Skeletal muscle cell (primary cell): ENCODE measurements at places on chromosomes 3 and 15.

- no peak for DNase-seq
Measured at GRCh38 chr15:99850517-99850916, 117.3 kb upstream of the LYSMD4 start.

DNA sequence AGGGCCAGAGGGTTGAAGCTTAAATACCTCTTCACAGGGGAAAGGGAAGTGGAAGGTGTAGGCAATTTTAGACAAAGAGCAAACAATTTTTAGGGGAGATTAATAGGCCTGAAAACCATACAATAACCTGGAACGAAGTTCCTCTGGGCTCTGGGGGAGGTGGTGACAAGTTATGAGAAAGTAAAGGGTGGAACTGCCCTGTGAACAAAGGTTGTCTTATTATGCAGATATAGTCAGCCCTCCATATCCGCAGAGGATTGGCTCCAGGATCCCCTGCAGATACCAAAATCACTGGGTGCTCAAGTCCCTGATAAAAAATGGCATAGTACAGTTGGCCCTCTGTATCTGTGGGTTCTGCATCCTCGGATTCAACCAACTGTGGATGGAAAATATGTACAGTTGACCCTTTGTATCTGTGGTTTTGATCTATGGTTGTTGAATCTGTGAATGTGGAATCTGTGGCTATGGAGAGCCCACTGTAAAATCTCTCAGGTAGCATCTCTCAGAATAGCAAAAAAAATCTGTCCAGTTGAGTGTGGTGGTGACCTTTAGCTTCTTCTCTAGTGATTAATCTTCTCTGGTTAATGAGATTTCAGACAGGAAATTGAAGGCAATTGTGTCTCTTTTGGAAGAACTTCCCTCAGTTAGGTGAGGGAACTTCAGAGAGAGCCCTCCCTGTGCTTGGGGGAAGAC lies 40.2 kb downstream of the CLEC3B start:
- no peak for DNase-seq

- DNase-seq, result peak; percentile 36
Measured at GRCh38 chr3:100463002-100463401, 29.4 kb upstream of the TMEM45A start.

DNA sequence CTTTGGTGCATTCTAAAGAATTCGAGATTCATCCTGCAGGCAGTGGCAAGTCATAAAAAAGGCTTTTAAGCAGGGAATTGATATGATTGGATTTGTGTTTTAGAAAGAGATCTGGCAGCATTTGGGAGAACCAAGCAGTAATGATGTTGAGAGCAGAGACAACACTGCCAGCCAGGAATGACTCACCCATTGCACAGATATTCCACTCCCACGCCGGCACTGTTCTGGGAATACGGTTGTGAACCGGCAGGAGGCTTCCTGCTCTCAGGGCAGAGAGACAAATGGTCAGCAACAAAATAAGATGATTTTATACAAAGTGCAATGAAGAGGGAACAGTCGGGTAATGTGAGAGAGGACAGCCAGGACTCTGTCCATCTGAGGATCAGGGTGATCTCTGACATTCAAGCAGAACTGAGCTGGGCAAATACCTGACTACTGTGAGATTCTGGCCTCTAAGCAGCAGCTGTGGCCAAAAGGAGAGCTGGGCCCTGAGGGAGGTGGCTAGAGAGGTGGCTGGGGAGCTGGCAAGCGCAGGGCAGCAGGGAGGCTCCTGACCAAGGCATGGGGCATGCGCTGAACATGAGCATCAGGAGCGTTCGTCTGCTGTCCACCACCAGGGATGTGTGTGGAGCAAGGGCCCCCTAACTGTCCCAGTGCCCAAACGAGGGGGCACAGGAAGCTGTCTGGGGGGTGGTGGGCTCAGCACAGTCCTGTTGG lies 56.1 kb upstream of the PLXNA1 start:
- DNase-seq, result peak; percentile 82

- DNase-seq, result no peak
Measured at GRCh38 chr15:78922527-78922926, 22.3 kb downstream of the CTSH start.

GRCh38 chr3:28867836-28868235 lies 413.0 kb upstream of the RBMS3 start:
- DNase-seq, result peak; percentile 46

DNA sequence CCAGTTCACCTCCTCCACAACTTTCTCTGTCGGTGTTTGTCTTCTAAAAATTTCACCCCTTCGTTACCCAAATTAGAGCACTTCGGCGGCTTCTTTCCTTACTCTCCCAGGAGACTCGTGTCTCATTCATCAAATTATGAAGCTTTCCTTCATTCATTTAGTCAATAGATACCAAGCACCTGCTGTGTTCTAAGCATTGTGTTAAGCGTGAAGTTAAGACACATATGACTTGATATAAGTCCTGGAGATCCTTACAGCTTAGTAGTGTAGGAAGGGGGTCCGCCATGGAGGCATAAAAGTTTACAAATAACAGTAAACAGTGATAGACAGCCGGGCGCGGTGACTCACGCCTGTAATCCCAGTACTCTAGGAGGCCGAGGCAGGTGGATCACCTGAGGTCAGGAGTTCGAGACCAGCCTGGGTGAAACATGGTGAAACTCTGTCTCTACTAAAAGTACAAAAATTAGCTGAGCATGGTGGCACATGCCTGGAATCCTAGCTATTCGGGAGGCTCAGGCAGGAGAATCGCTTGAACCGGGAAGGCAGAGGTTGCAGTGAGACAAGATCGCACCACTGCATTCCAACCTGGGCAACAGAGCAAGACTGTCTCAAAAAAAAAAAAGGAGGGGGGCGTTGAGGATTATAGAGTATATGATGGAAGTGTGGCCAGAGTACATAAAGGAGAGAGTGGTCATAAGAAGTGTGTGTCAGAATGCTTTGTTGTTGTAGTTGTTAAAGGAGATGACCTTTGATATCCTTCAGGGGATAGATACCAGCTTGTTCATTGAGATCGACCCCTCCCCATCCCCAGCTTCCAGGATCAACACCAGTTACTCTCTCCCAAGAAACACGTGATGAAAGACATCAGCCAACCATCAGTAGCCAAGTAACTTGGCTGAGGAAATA lies 744 bp upstream of the CCDC32 start:
- no peak for DNase-seq

- no peak for DNase-seq
Measured at GRCh38 chr3:11671648-11672100, 28.0 kb upstream of the VGLL4 start.

DNA sequence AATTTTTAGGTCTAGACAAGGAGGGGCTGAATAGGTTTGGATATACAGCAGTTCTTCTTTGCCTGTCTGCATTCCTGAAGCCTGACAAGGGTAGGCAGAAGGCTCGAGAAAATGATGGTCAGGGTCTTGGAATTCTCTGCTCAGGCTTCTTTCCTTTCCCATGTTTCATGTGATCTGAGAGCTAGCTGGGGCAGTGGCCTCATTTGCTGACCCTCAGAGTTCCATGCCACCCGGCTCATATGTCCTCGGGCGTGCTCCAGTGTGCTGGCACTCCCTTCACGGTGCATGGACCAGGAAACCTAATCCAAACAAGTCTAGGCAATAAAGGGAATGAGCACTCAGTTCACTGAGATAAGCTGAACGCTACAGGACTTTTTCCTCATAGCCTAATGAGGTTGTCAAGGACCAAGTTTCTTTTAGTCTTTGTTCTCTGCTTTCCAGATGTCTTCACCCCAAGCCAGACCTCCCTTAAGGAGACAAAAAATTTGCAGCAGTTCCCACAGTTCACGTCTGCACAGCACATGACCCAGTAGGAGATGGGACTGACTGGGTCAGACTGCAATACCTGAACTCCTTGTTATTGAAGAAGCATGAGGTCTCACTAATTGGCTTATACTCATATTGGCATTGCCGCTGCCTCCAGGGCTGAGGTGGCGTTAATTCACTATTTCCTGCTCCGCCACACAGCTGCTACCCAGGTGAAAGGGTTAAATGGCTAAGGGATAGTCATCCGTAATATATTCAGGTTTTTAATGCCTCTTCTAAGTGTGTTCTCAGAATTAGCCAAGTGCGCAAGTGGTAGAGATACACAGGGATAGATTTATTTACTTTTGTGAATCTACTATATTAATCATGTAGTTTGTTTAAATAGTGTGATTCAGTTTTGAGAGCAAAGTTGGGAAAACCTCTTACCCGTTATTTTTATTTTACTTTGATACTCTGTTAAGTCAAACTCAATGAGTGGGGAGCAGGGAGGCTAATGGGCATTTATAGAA lies 15.3 kb upstream of the RTP4 start:
- no peak for DNase-seq

DNA sequence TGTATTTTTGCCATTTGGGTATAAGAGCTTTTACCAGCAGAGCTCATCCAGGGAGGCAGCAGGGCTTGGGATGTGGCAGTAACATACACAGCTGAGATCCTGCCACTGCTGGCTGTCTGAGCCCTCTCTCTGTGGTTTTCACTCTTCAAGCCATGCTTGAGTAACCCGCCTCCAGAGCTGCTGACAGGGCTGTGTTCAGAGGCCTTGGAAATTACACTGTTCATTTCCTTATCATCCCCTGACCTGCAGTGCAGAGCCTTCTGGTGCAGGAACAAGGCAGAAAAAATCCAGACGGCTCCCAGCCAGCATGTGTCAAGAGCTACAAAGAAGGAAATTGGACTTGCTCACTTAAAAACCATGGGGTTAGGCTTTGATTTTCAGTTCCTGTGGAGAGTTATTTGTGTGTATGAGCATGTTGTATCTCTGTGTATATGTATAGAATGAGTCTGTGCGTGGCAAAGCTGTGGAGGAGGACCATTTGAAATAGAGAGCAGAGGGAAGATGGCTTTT lies 47.0 kb downstream of the ZNF609 start:
- DNase-seq, result peak; percentile 69

GRCh38 chr3:29871087-29871486 lies 590.2 kb downstream of the RBMS3 start:
- no peak for DNase-seq

DNA sequence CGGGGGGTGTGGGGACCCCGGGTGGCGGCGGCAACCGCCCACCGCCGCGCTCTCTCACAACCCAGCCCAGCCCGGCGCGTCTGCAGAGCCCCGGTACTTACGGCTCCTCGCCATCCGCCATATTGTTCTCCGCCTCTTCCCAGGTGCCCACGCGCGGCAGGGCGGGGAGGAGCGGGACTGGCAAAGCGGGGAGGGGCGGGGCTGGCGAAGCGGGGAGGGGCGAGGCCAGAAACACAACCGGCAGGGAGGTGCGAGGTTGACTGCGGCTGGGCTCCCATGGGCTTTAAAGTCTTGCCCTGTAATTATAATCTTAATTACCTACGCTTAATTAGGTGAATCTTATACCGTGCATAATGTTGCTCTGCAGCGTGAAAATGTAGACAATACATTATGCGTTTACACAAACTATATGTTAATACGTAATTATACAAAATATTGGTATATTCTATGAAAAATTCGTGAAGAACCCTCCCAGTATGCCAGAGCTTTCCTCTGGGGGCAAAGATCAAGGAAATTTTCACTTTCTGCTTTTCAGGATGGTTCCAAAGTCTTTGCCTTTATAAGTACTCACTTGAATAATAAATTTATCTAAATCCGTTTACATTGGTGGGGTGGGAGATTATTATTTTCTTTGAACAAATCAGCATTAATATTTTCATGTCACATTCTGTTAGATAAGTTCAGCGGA lies at the start of gene UBA3:
UBA3 (minus strand) TSS at position 133 of the 688 bp plus-strand sequence; CDS start at position 121, 12 bp downstream.
- peak; percentile 47 for DNase-seq

GRCh38 chr15:60044636-60045270 lies 40.6 kb downstream of the FOXB1 start:
- no peak for DNase-seq

GRCh38 chr3:41148478-41148877 lies 50.8 kb upstream of the CTNNB1 start:
- DNase-seq, result no peak

- no peak for DNase-seq
Measured at GRCh38 chr3:10599444-10599843, 94.1 kb upstream of the ATP2B2 start.

GRCh38 chr3:112389961-112390360 lies 57.0 kb downstream of the CD200 start:
- DNase-seq, result no peak

DNA sequence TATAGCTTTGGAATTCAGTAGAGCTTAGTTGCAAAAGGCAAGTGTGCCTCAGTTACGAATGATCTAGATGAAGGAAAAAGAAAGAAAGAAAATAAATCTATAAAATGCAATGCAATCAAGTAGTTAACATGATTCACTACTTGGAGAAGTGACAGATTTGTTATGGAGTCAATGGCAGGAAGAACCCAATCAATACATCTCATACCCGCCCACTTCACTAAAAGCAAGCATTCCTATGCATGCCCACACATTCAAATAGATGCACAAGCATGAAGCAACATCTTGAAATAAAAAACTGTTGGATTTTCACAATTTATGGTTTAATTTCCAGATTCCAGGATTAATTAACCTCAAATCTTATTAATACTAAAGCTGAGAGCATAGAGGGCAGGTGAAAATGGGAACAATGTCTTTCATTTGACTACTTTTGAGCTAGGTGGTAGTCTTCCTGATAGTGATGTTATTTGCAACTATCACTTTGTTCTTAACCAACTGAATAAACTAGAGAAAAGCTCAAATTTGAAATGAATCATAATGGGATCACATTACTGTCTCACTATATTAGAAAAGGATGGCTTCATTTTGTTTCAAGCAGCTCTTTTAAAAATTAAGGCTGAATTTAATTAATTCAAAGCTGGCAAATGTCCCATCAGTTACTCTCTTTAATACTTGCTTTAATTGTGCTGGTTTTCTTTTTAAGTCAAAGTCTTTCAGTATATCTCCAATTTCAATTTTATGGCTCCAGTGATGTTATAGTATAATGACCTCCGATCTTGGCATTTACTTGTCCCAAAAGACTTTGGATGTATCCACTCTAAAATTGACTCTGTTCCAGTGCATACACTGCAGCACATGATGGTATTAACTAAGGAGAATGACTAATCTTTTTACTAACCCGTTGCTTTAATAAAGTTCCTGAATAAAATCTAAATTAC lies 46.7 kb upstream of the CCDC50 start:
- peak; percentile 55 for DNase-seq

DNA sequence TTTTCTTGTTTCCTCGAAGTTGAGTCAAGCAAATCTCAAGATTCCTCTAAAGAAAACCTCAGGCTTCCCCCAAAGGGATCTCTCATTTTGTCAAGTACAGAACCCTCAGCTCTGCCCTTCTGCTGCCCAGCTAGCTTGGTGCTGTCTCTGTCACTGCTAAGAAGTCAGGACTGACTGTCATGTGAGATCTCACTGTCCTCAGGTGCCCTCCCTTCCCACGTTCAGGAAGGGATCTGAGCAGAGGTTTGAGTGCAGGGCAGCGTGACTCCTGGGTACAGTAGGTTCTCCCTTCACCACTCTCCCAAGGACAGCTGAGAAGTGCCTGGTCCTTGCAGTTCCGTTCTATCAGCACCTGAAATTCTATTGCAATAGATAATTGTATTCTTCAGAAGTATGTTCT lies 229.7 kb downstream of the SLCO3A1 start:
- DNase-seq, result no peak

DNA sequence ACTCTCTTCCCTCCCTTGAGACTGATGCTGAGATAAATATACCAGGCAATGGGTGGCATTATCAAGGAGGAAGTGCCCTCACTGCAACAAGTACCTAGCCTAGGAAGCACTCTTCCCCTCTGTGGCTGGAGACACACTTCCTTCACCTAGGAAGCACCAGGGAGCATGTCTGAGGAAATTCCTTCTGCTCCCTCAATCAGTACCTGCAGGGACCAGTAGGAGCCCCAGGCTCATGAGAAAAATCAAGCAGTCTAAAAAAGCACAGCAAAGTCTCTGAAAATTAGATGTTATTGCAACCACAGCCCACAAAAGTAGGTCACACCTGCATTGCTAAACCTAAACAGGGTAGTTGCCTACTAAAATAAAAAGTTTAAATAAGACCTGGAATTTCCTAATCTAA lies 78.2 kb upstream of the TRPM1 start:
- DNase-seq, result no peak

GRCh38 chr15:47304656-47305055 lies 412.6 kb upstream of the SEMA6D start:
- DNase-seq, result no peak
